WTC11 (cell line): ENCODE measurements at places on chromosomes 1 and 21. TPM values are rescaled to one million over a fixed set of nuclear protein-coding genes. Genes with fewer than 3 reads are reported as not detected.

Gene CLCA2
- 0.05 to 0.07 TPM in 2 of 3 replicates, not detected in the other for total RNA-seq

Gene DAB1
- total RNA-seq: 10.7 to 12.3 TPM (median 12.1 TPM) in 3 replicates

Gene LPAR3
- 26.8 to 33.3 TPM (median 27.6 TPM) in 3 replicates for total RNA-seq

GRCh38 chr1:23590058-23590783, 30.9 kb upstream of the ID3 start:
- peaks cover 66% of the 10 kb centered on the region for H3K4me1 ChIP-seq
- DNase-seq: no peak
- H3K4me3 ChIP-seq: no peak overlapping the region
- H3K27ac ChIP-seq: no peak overlapping the region
- no peaks in the 10 kb centered on the region for H3K36me3 ChIP-seq

- peaks cover 36% of the 10 kb centered on the region for H3K27me3 ChIP-seq
- DNase-seq: no peak
- H3K4me3 ChIP-seq: peak overlapping the region; percentile 81; the same call in 1 of the 2 replicates
- peaks cover 22% of the 10 kb centered on the region for H3K4me1 ChIP-seq
These were observed 35.0 kb downstream of the BATF3 start for GRCh38 chr1:212664409-212665199.

- H3K27ac ChIP-seq: no peak within 1 kb of the TSS
- no peak within 1 kb of the TSS for H3K4me3 ChIP-seq
- no peaks in the 10 kb centered on the region for H3K36me3 ChIP-seq
These were observed at the start of gene GBP1 for GRCh38 chr1:89065079-89065868. Gene GBP1, minus strand, starts transcription at chr1:89065208. Its CDS starts 1,974 bp downstream, at chr1:89063234.

DNA sequence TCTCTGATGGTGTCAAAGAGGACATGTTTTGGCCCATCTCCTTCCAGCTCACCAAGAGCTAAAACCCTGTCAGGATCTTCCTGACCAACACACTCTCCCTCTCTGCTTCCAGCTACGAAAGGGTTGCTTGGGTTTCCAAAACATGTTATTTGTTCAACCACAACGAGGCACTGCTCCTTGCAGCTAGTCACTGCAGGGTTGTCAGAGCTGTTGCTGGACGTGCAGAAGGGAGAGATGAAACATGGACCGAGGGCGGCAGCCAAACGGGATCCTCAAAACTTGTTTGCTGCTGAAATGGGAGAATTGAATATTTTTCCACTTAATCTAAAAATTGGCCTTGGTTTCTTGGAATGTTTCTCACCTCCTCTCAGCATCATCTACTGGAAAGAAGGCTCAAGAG, 12.4 kb downstream of the ZBTB18 start:
- no peak overlapping the region for H3K27ac ChIP-seq
- peaks cover 7% of the 10 kb centered on the region for H3K27me3 ChIP-seq
- no peaks in the 10 kb centered on the region for H3K36me3 ChIP-seq
- H3K4me3 ChIP-seq: no peak overlapping the region

DNA sequence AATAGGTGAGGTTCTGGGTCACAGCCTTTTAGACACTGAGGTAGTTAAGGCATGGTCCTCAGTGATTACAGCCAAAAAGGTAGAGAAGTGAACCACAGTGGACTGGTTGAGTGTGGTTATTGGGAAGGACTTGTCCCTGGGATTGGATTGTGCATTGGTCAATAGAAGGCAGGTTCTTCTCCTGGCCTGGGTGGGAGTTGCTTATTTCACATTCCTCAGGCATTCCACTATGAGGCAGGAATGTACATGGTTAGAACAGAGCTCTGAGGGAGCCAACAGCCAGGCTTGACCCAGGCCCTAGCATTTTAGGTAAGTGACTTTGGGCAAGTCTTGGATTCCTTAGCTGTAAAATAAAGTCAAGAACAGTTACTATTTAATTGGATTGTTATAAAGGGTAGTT, 97.9 kb upstream of the MARK1 start:
- peak; percentile 16 for DNase-seq
- H3K4me3 ChIP-seq: no peak overlapping the region
- no peaks in the 10 kb centered on the region for H3K36me3 ChIP-seq
- H3K27me3 ChIP-seq: no peaks in the 10 kb centered on the region; the same call in 1 of the 2 replicates

GRCh38 chr21:32585970-32586369, 647 bp upstream of the TCP10L start:
- H3K4me1 ChIP-seq: peaks cover 5% of the 10 kb centered on the region
- no peaks in the 10 kb centered on the region for H3K27me3 ChIP-seq
- no peaks in the 10 kb centered on the region for H3K36me3 ChIP-seq
- DNase-seq: no peak
